ENCODE measurements at places on chromosomes 7 and 10.
A peak's percentile ranks its signal among the peaks of the same experiment; 100 is the strongest.

GRCh38 chr7:22810843-22811242, 11.8 kb downstream of the TOMM7 start:
- no peak for DNase-seq

DNA sequence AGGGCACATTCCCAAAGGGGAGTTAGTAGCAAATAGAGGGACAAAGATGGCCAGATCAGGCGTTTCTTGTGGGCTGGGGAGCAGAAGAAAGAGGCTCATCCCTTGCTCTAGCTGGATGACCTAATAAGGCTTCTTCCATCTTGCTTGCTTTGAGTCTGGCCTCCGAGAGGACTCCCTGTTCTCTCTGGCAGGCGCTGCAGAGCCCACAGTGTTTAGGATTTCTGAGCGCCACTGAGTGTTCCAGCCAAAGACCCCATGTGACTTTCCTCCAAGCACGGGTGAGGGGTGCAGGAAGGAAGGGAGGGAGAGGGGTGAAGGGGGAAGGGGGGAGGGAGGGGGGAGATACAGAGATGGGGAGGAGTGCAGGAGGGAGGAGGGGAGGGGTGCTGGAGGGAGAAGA, 203.8 kb upstream of the SVIL start:
- no peak for DNase-seq

DNA sequence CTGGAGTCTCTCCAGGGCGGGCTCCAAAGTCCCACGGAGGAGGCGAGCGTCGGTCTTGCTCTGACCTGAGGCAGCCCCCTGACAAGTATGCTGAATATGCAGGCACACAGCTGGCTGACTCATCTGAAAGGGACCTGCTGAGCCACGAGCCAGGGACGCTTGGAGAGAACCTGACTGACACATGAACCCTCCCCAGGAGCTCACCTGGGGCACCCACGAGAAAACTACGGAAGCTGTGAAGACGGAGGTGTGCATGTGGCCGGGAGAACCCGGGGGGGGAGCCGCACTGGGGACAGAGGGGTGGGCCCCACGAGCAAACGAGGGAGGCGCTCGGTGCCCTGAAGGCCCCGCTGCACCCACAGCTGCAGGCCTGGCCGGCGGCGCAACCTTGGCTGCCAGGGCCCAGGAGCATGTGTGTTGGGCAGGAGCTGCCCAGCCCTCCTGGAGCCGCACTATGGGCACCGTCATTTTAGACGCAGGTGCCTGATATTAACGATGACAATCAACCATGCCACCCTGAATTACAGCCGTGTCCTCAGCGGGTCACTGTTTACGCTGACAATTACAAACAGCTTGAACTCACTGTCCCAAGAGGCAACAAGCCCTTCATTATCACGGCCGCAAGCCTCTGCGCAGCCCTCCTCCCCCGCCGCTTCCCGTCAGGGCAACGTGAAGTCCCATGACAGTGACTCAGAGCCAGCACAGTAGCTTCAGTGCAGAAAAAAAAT, 64.7 kb downstream of the DIP2C start:
- DNase-seq: peak; percentile 88

DNA sequence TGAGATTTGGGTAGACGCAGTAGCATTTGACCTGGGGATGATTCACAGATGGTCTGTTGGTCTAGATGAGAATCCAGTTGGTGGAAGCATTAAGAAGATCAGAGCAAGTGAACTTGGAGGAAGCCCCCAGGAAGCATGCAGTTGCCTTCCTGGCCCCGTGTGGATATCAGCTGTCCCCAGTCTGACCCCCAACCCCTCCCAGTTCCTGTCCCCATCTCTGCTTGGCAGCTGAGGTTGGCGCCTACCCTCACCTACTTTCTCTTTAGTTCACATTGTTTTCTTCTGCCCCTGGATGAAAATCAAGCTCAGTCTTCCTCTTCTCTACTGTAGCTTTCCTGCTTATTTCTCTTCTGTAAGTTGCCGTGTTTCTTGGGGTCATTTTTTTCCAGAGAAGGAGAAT, 227.9 kb downstream of the GATA3 start:
- no peak for DNase-seq

GRCh38 chr7:18553605-18554003, 58.1 kb downstream of the HDAC9 start:
- no peak for DNase-seq
